ENCODE measurements at places on chromosomes 1 and 21.

DNA sequence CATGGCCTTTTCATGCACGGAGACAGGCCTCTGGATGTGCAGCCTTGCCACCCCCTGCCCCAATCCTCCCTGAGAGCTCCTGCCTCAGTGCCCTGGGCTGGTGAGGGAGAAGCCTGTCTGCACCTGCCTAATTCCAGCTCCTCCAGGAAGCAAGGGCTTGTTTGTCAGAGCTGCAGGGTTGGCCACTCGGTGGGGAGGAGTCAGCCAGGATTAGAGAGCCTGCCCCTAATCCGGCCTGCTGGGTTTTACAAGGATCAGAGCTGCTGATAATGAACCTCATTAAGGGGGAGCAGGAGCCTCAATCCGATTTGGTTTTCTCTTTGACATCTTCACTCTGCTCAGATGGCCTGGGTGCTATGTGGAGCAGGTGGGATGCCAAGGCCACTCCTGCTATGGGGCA lies 31.9 kb upstream of the LHX4 start:
- DNase-seq = peak; percentile 8

DNA sequence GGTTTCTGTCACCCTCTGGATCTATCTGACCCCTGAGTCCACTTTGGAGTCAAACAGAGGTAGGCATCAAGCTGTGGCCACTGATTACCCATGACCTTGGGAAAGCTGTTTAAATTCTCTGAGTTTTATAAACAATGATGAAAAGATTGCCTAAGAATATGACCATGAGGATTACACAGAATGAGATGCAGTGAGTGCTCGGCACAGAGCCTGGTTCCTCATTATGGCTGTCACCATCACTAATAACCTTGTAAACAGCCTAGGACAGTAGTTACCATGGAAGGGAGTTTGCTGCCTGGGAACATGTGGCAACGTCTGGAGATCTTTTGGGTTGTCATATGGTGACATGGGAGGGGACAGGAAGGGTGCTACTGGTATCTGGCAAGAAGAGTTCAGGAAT lies 248.3 kb upstream of the KAZN start:
- no peak for DNase-seq

DNA sequence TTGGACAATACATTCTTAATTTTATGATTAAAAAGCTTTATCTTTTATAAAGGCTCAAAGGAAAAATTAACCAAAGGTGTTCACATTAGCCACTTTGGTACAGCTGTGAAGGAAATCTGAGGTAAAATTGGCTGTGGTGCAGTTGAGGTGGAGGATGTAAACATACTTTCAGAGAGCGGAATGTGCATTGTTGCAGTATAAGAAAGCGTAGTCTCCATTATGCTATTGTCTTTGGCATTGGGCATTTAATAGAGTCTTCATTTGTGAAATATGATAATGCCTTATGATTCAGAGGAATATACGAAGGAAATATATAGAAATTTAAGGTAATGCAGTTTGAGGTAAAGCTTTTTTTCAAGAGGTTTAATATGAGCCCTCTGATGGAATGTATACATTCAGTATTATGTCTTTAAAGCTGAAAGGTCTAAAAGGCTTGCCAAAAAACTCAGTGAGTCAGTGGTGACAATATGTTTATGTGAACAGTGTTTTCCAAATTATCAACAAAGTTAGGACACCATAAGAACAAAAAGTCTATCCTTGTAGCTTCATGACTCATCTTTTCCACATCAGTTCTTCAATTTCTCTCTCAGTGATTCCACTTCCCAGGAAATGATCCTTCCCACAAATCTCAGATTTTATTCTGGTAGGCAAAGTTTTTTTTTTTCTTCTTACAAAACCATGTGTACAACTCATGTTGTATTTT lies 26.9 kb upstream of the DDR2 start:
- no peak for DNase-seq

DNA sequence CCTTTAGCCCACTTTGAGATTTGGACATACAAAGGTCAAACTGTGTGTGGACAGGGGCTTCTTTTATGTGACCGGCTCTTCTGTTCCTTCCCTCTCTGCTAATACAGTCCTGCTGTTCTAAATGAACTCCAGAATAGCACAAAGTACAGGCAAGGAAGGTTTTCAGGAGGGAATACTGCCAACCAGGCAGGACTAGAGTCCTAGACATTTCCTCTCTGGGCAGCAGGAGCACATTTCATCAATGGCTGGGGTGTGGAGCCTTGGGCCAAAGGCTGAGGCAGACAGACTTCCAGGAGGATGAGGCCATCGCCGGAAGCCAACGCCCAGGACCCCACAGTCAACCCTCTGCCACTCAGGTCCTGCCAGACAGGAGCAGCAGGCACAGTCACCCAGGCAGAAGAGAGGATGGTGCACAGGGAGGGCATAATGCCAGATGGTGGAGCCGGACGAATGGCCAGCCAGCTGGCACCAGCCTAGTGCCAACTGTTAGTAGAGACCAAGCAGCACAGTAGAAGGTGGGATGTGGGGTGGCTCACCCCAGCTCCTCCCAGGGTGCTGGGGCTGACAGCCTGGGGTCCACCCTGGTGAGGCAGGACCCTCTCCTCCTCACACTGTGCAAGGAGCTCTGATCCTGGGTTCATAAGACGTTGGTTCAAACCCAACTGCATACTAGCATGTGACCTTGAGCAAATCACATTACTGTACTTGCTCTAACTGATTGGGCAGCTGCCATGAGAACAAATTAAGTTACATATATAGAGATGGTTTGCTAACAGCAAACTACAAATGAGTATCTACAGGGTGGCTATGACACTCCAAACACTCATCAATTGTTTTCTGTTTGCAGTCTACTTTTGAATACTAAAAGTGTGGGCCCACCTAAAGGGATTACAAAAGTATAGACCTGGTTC lies 410.7 kb downstream of the SIPA1L2 start:
- no peak for DNase-seq

GRCh38 chr1:20684050-20684620 lies 23.0 kb upstream of the DDOST start:
- no peak for DNase-seq

DNA sequence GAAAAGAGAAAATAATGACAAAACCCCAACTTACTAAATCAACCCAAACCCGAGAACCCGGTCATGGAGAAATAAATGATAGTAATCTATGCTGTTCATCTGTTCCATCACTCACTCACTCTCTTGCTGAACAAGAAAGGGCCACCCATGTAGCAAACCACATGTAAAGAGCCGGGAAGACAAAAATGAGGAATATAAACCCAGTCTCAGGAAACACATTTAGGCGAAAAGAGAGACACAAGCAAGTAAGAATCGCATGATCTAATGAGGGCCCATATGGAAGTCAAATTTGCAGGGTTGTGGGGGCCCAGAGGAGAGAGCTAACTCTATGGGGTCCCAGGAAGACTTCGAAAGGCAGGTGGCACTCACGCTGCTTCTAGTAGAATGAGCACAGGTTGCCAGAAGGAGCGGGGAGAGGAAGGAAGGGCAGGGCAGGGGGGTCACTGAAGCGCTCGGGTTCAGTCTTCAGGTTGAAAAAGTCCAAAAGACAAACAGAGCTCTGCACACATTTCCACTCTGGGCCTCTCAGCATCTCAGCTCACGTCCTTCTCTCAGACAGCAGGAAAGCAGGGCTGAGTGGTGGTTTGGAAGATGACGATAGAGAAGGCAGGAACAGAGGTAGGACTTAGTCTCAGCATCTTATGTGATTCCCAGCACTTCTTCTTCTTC lies 142.9 kb upstream of the KRTAP19-8 start:
- DNase-seq = no peak

GRCh38 chr21:31136891-31137290 lies 98.6 kb upstream of the KRTAP19-8 start:
- no peak for DNase-seq

DNA sequence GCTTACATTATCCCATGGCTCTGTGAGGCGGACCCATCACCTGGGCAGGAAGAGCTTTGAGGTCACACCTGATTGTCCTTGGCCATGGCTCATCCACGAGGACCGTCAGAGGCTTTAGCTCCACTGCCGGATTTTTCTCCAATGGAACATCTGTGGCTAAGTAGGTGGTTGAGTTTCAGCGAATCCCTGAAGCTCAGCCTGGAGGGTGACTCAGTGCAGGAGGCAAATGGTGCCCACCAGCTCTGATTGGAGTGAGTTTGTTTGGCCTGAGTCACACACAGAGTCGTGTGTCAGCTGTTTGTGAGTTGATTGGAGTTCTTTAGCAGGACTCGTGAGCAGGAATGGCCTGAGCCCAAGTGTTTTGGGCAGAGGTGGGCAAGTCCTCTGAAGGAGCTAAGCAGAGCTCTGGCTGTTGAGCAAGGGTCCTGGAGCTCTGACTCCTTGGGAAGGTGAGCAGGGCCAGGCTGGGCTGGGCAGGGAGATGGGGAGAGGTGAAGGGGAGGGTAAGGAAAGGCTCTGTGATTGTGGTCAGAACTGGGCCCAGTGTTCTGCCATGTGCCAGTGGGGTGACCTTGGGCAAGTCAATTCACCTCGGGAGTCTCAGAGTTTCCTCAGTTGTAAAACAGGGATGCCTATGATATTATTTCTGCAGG lies 2.0 kb downstream of the SLC6A17 start:
- no peak for DNase-seq

Measured in ELF-1 (cell line).